ENCODE measurements at places on chromosomes 6 and 20.

DNA sequence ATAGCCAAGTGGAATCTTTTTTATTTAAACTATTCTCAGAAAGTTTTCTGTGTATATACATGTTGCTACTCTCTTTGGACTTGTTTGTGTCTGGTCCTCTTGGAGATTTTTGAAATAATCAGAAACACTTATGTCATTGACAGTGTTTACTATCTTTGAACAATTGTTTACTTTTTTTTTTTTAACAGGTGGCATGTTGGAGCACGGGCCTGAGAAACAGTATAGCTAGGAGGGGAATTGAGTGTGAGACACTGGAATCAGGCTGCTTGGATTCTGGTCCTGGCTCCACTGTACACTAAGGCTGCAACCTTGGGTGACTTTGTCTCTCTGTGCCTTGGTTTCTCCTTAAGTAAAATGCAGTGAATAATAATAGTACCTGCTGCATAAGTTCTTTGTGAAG is 279.6 kb downstream of the PRL start:
- DNase-seq, result no peak

DNA sequence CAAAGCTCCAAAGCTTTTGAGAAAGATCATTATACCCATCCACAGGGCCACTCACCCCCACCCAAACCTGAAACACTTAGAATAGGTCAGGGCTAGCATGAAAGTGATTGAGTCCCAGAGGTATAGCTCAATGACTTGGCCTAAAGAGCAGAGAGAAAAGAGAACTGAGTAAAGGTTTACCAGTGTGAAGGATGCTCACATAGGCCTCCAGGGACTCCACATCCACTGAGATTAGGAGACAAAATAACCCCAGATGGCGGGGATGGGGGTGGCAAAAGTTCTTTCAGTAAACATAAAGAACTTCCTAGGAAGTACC is 12.2 kb downstream of the SAYSD1 start:
- no peak for DNase-seq

- DNase-seq, result no peak
Observed at GRCh38 chr6:143399176-143399575, 51.3 kb downstream of the ADAT2 start.

- DNase-seq, result no peak
Observed at GRCh38 chr6:158488065-158488464, 71.8 kb upstream of the TMEM181 start.

DNA sequence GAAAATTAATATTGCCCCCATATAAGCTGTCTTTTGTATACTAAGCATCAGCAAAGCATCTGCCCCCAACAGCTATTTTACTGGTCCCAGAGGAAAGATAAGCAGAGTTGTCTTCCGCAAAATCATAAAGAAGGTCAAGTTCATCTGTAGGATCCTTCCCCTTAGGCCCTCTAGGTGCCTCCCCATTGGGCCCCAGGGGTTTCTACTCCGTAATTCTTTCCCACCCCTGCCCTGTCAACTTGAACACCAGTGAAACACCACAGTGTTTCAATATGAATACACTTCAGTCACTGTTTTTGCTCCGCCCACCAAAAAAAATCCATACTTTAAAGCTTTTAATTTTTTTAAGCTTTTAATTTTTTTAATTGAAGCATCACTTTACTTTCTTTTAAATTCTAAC is 159.2 kb downstream of the ATXN1 start:
- no peak for DNase-seq

DNA sequence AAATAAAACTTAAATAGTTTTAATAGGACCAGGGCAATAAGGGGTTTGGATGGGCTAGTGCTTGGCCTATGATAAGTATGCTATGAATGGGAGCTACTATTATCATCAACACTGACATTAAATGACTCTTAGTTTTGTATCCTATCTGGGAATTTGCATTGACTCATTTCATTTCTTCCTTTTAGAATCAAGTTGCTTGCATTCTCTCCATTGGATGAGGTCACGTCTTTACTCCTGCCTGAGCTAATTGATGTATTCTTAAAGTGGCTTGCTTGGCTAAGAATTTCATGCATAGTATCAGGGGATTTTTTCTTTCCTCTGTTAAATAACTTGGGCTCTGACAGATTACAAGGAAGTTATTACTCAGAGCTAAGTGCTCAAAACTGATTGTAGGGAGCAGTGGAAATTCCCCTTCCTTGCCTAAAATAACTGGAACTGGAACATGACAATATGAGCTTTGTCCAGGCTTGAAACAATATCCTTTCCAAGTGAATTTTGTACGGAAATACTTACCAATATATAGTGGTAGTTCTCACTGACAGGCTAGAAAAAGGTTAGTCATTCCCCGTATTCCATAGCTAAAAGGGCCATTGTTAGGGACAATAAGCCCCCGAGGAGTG is 169.9 kb downstream of the BCAS1 start:
- no peak for DNase-seq

- DNase-seq, result no peak
Observed at GRCh38 chr6:20581070-20581469, 46.8 kb downstream of the CDKAL1 start.

GRCh38 chr6:136989571-136990241 is 55.1 kb downstream of the IL20RA start:
- DNase-seq, result peak; percentile 29

DNA sequence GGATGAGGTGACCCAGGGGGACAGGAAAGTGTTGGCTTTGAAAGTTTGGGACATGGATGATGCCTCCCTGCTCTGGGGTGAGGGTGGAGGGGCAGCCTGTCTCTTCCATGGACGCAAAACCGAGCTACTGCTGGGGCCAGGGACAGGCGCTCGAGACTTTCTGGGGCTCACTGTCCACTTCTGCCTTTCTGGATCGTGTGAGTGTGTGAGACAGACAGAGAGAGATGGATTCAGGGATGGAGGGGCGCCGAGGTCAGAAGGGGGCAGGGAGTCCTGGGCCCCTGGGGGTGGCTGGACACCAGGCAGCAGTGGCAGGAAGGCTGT is 78.0 kb upstream of the GATA5 start:
- DNase-seq, result no peak

- no peak for DNase-seq
Observed at GRCh38 chr6:82178077-82178758, 69.3 kb downstream of the IBTK start.

DNA sequence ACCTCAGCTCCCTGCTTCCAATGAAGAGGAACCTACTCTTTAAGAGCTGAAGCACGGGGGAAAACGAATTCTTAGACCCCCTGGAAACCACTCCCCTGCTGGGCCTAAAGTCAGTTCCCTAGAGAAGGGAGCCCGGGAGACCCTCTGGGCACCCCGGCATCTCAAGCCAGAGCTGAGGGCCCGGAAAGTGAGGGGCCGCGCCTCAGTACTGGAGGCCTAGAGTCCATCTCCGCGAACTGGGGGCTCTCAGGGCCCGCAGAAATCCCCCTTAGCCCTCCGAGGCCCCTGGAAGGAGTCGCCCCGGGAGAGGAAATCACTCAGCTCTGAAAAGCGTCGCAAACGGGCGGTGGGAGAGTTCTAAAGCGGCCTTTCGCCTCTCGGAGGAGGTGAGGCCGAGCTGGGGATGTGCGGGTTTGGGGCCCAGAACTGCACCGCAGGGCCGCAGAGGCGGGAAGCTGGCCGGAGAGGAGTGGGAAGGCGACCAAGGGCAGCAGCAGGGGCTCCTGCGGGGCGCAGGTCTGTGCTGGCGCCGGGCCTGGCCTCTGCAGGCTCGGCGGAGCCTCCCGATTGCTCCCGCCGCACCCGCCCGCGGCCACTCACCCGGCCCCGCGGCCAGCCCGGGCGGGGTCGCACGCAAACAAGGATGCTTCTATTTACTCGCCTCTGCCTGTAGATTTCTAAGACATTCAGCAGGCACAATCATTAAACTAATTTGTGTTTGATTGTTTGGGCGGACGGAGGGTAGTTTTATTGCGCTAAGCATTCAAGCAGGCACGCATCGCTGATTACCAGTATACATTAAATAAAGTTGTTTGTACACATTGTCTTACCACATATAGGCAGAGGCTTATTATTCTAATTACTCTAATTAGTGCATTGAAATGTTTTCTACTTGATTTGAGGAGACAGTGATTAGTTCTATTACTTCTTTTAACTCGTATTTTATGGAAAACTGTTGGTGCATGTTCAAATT is 9.2 kb downstream of the POU3F2 start:
- DNase-seq, result no peak

DNA sequence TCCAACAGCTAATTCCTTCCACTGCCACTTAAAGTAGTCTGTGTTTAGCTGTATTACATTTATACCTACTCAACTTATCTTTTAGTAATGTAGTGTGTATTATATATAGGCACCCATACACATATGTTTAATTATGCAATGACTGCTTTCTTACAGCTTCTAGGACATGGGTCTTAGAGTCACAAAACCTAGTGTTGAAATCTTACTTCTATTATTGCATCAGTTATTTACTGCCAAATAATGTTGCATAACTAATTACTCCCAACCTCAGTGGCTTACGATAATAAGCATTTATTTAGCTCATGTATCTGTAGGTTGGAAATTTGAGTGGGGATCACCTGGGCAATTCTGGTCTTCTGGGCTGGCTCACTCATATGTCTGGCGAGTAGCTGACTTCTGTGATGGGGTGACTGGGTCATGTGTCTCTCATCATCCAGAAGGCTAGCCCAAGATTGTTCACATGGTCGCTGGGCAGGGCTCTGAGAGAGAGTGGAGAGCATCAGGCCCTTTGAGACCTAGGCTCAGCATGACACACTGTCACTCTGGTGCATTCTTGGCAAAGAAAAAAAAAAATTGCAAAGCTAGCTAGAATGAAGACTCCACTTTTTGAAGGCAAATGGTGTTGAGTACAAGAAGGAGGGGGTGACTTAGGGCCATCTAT is 187.0 kb downstream of the PLCB1 start:
- no peak for DNase-seq

- DNase-seq, result no peak
Observed at GRCh38 chr6:136964398-136964797, 42.3 kb downstream of the SLC35D3 start.

DNA sequence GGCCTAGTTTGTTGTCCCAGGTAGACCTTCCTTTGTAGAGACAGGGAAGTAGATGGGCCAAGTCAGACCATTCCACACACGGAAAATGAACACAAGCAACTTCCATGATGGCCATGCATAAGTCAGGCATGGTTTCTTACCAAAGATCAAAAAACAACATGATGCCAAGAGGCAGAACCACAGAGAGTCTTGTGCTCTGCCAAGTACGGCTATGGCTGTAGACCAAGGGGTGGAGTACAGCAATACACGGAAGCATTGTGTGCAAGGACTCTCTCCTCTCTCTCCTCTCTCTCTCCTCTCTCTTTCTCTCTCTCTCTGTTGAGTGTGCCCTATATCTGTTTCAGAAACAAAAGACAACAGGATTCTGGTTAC is 4.8 kb upstream of the DUSP22 start:
- DNase-seq, result no peak

DNA sequence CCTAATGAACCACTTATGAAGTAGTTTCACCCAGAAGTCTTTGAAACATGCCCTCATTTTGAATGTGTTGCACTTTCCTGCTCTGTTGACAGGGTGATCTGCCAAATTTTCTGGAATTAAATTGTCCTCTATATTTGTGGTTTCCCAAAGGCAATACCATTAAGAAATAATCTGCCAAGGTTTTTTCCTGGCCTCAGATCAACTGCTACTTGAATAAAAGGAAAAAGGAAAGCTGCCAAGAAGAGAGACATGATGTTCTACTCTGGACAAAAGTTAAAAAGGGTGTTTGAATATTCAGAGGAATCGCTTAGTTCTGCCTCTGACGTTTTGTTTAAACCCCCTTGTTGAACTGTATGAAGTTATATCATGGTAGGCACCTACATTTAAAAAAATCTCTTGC is 37.4 kb upstream of the ARMH2 start:
- DNase-seq, result no peak

DNA sequence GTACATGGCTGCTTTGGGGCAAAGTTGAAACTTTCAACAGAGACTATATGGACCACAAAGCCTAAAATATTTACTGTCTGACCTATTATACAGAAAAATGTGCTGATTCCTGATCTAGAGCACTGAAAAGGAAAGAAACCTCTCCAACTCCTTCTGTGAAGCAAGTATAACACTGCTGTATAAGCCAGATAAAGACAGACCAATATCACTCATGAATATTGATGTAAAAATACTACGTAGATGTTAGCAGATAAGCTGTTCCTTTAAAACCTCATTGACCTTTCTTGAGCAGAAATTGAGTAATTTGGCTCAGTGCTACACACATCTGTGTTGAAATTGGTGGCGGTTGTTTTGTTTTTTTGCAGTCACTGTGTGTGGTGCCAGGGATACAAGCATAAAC is 69.9 kb upstream of the HDAC2 start:
- DNase-seq, result no peak

DNA sequence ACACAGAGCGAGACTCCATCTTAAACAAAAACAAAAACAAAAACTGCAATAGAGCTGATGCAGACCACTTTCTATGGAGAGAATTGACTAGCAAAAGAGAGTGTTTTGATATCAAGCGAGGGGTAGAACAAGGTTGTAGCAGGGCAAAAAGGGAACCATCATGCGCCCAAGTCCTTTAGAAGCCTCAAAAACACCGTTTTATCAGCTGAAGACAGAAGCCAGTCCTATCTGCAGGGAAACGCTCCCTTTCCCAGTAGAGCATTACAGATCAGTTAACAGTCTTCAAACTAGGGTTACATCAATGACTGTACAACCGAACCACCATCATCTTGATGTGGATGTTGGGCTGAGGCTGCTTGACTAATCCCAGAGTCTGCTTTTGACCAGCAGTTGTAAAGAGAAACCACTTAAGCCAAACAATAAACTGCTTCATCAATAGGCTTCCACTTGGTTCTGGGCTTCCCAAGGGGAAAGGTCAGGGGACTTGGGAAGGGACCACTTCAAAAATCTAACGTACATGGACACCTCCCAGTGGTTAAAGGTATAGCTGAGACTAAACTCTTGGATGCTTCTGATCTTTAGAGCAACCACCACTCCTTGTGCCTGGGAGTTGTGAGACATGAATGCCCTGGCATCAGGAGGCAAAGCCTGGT is 59.6 kb upstream of the SPDEF start:
- no peak for DNase-seq

DNA sequence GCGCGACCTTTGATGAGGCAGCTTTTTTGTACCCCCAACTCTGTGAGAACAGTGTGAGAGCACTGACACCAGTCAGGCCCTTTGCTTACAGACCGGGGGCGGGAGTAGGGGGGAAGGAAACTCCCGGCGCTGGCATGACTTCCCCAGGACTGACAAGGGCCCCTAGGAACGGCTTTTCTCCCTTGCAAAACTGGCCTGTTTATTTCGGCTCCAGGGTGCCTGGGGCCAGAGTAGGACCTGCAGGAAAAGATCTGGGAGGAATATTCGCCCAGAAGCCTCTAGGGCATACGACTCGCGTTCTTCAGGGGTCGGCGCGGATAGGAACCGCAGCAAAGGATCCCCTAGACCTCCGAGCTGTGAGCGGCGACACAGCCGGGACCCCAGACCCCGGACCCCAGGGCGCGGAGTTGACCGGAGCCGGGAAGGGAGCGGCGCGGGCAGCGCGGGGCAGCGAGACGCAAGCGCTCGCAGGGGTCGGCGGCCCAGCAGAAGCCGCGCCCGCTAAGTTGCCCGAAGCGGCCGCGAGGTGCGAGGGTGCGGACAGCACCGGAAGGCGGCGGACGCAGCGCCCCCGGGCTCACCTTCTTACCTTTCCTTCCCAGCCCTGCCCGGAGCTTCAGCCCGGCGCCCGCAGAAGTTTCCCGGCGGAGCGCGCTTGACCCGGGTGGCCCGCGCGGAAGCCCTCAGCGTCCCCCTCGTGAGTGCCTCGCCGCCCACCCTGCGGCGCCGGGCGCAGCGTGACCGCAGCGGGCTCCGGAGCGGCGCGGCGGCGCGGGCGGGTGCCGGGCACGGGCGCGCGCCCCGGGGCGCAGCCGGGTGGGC is at the start of gene POPDC3:
TSS of gene POPDC3 (minus strand) at position 771 of the 822 bp plus-strand sequence. CDS start 18,105 bp downstream, outside the sequence.
- DNase-seq, result peak; percentile 18
